Activated CD4-positive, alpha-beta T cell treated with anti-CD3 and anti-CD28 coated beads, Interleukin-2, Interleukin-6, amounts not matched to agents 100 ng/mL and 50 ng/mL, durations not matched to agents 16 hours and 8 hours (primary cell): ENCODE measurements at places on chromosomes 11 and 22.
A peak's percentile ranks its signal among the peaks of the same experiment; 100 is the strongest.

- peak; percentile 70 for DNase-seq
These were observed 64.3 kb downstream of the ETS1 start for GRCh38 chr11:128522943-128523518.

- DNase-seq, result no peak
These were observed 62.1 kb upstream of the ARHGAP20 start for GRCh38 chr11:110774138-110775014.

- no peak for DNase-seq
These were observed 8.3 kb downstream of the FTH1 start for GRCh38 chr11:61959114-61959513.

DNA sequence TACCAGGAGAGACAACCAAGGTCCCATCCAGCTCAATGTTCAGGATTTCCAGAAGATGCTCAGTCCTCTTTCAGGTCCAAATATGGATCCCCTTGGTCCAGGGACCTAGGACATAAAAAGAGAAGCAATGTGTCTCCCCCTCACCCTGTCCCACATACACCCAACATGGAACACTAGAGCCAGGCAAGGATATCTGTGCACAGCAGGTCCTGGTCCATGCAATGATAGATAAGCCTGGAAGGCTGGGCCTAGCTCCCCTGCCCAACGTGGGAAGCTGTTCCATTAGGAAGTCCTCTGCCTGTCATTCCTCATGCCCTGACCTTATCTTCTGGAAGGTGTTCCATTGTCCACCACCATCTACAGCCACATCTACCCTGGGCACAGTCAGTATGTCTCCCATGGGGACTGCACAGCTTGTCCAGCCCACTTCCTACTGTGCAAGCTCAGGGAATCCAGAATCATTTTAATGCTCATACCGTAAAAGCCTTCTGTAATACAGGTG, 1434.8 kb downstream of the TBC1D22A start:
- DNase-seq, result no peak

GRCh38 chr11:129291546-129291945, 84.1 kb upstream of the BARX2 start:
- DNase-seq, result no peak
